ENCODE measurements at places on chromosomes 5 and 9. TPM values are rescaled to one million over a fixed set of nuclear protein-coding genes. Genes with fewer than 3 reads are reported as not detected.

Gene ADRB2
- 9.5 TPM for polyA plus RNA-seq

Gene CATSPER3
- 0.09 TPM for polyA plus RNA-seq

Gene SVEP1
- polyA plus RNA-seq, result 1.2 TPM

Gene COMMD10
- 7.0 TPM for polyA plus RNA-seq

Gene TMEM215
- polyA plus RNA-seq, result not detected

Gene PTPN3
- 18.2 TPM for polyA plus RNA-seq

Gene PCDHA6
- polyA plus RNA-seq, result 0.18 TPM

Gene NIPAL4
- 6.1 TPM for polyA plus RNA-seq

Gene TENT4A
- polyA plus RNA-seq, result 5.3 TPM

Gene C8G
- polyA plus RNA-seq, result 0.39 TPM

Gene PCDHGA9
- 0.25 TPM for polyA plus RNA-seq

Gene SLC6A19
- not detected for polyA plus RNA-seq

Gene NSD1
- 12.3 TPM for polyA plus RNA-seq

Gene SLIT3
- 21.7 TPM for polyA plus RNA-seq

Gene MBLAC2
- 2.3 TPM for polyA plus RNA-seq

Gene GARNL3
- 0.26 TPM for polyA plus RNA-seq

Gene SMIM33
- not detected for polyA plus RNA-seq

Gene FPGS
- 56.0 TPM for polyA plus RNA-seq

Gene KIF4B
- 0.01 TPM for polyA plus RNA-seq

Gene PCDHB2
- polyA plus RNA-seq, result 2.9 TPM

Gene CDKN2B
- polyA plus RNA-seq, result 23.5 TPM

Gene TAF11L5
- polyA plus RNA-seq, result not detected

Gene SH3RF2
- polyA plus RNA-seq, result 27.3 TPM

Gene PPIC
- 38.7 TPM for polyA plus RNA-seq

Gene SH3PXD2B
- polyA plus RNA-seq, result 14.1 TPM

Gene SLC1A1
- polyA plus RNA-seq, result 0.58 TPM

All from mammary epithelial cell (primary cell).